Activated naive CD4-positive, alpha-beta T cell treated with anti-CD3 and anti-CD28 coated beads, Interleukin-2, amount 50 U/mL, for 16 hours (primary cell): ENCODE measurements at places on chromosomes 4 and X.

- no peak for DNase-seq
These were observed 60.2 kb downstream of the BANK1 start for GRCh38 chr4:101850698-101851097.

GRCh38 chrX:74423289-74423998 lies 2.2 kb downstream of the SLC16A2 start:
- no peak for DNase-seq

DNA sequence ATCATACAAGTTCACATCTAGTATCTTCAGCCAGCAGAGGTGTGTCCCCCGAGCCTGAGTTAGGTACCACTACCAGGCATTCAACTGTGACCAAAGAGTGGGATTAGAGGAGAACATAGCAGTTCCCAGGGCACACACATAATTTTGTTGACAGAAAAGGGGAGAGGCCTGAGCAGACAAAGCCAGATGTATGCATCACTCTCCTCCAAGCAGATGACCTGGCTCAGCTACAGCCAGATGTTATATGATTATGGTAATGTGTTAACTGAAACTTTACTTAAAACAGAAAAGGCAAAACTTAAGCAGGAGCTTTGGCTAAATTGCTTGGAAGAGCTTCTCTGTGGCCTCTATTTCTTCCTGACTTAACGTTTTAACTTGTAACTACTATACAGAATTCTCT lies 88.9 kb downstream of the CC2D2A start:
- DNase-seq, result no peak

DNA sequence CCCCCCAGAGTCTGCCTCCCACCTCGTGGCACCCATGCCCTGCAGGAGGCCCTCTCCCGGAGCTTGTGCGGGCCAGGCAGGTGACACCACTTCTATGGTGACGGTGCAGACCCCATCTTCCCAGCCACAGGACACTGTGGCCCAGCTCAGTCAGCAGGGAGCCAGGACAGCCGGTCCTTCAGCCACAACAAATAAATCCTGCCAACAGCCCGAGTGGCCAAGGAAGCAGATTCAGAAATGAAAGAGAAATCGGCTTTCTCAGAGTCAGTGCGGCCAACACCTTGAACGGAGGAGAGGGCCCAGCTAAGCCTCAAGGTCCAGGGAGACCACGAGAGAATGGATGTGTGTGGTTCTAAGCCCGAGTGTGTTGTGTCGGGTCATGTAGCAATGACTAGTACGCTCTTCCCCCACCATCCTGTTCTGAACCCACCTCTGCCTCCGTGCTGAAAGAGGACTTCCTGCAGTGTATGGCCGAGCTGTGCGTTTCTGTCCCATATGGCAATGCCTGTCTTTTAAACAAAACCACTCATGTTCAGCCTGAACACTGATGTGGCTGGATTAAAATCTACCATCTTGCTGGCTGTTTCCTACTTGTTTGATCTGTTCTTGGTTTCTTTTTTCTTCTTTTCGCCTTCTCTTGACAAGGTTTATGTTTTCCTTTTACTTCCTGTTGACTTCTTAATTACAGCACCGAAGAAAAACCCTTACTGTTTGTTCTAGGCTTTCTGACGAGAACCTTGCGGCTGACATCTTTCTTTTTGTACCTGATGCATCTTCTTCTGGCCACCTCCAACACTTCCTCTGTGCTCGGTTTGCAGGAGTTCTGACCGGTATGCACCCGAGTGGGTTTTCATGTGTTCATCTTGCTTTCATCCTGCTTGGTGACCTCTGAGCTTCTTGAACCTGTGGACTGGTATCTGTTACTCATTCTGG lies 53.1 kb downstream of the GAK start:
- no peak for DNase-seq

GRCh38 chr4:141233673-141234072 lies 13.0 kb downstream of the ZNF330 start:
- no peak for DNase-seq

GRCh38 chrX:101386542-101386885 lies 523 bp upstream of the BTK start:
- DNase-seq, result no peak

GRCh38 chr4:152169683-152170082 lies 366.2 kb downstream of the FBXW7 start:
- DNase-seq, result no peak

DNA sequence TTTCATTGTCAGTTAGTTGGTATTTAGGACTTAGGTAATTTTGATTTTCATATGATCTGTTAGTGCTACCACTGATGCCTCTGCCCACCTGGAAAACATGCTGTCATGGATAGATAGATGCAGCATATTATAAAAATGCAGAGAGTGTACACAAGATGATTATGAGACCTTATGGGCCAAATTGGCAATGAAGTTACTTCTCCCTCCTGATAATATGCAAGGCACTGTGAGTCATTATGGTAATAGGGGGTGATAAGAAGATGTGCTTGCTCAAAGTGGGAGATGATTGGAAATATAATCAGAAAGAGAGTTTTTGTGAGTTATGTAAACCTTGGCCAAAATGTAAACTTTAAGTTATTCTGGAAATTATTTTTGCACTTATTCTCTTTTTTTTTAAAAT lies 56.6 kb upstream of the RHOH start:
- DNase-seq, result no peak

DNA sequence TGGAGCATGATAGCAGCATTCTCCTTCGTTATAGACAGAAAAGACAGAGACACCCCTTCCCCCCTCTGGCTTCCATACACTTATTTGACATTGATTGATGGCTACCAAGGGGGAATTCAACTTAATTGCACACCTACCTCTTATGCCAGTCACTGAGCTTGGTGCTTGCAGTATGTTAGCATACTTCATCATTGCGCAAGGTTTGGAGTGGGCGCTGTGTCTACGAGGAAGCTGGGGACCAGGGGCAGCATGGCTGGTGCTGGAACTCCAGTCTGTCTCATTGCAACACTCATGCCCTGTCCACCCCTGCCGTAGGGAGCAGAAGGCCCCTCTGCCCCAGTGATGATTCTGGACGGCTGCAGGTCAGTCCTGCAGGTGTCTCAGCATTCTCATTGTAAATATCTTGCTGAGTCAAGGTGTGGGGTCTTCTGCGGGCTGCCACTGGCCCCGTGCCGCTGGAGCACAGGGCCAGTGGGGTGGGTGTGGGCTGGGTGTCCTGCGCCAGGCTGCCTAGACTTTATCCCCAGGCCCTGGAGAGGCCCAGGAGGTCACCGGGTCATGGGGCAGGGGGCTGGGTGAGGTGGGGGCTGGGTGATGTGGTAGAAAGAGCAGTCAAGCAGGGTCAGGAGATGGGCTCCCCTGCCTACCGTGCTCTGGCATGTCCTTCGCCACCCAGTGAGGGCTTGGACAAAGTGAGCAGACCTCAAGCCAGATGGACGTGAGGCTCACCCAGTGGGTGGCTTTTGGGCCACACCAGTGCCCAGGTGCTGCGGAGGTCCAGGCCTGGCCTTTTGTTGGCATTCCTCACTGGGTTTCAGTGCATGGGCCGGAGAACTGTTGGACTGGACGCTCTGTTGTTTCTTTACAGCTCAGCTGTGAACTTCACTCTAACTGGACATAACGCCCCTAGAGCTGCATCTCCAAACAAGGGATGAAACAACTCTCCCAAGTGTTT lies 85.5 kb downstream of the PSAPL1 start:
- DNase-seq, result no peak

- no peak for DNase-seq
These were observed 57.7 kb upstream of the UGT2B7 start for GRCh38 chr4:69038582-69038981.

DNA sequence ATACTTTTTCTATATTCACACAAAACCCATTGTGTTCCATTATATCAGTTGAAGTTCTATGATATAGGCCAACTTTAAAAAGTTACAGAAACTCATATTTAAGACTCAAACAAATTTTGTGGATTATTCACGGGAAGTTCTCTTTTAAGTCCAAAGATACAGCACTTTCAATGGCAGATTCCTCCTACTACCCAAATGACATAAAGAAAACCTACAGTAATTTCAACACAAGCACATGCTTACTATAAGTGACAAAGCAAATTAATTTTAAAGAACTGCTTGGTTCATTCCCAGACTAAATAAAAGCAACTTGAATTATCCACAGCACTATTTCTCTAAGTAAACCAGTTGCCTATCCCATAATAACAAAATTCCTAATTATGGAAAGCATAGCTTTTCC lies 4.1 kb downstream of the PPA2 start:
- DNase-seq, result no peak

DNA sequence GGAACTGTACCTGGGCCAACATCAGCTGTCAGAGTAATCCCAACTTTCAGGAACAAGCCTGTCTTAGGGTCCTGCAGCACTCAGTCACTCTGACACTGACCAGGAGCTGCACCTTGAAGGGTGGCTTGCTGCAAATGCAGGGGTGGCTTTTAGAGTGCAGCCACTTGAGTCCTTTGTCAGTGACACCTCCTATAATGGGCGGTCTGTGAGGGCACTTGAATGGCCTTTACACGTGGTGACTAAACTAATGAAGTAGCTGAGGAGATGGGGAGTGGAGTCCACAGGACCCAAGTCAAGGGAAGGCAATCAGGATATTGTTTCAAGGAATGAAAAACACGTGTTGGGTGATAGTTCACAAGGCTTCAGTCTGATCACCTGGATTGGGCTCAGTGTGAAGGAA lies 11.1 kb upstream of the LNX1 start:
- DNase-seq, result no peak

GRCh38 chrX:16517039-16517605 lies 132.8 kb upstream of the S100G start:
- no peak for DNase-seq

- no peak for DNase-seq
These were observed 174.9 kb upstream of the SMARCAD1 start for GRCh38 chr4:94032754-94033153.

GRCh38 chr4:109878355-109878754 lies 30.4 kb downstream of the LRIT3 start:
- DNase-seq, result no peak

DNA sequence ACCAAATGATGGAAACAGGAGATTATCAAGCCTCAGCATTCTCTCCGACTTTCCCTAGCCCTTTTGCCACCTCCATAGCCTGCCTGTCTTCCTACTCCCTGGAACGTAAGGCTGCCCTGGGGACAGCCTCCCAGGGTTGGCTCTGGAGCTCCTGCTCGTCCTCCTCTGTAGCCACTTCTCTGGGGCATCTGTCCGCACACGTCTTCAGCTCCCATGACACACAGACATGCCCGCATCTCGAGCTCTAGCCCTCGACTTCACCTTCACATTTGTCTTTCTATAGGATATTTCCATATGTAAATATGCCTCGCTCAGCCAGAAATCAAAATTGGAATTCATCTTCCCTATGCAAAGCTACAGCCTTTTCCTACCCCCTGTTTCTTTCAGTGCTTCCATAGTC lies 67.7 kb downstream of the TSC22D3 start:
- no peak for DNase-seq

GRCh38 chr4:159545556-159545955 lies 442.7 kb downstream of the RAPGEF2 start:
- no peak for DNase-seq

DNA sequence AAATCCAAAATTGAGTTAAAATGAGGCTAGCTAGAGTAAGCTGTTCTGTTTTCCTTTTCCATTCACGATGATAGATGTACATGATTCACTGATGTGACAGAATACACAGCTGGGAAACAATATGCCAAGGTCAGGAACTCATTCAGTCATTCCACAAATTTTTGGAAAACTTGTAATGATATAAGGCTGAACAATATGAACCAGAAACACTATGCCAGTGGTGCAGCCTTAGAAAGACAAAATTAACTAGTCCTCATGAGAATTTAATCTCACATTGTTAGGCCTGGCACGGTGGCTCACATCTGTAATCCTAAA lies 50.0 kb upstream of the NDST3 start:
- no peak for DNase-seq

GRCh38 chr4:100348473-100348872 lies 158.2 kb upstream of the DDIT4L start:
- DNase-seq, result no peak

- no peak for DNase-seq
These were observed 381 bp downstream of the TXK start for GRCh38 chr4:48133669-48134068.

GRCh38 chr4:3729882-3730226 lies 36.3 kb upstream of the ADRA2C start:
- DNase-seq, result no peak

DNA sequence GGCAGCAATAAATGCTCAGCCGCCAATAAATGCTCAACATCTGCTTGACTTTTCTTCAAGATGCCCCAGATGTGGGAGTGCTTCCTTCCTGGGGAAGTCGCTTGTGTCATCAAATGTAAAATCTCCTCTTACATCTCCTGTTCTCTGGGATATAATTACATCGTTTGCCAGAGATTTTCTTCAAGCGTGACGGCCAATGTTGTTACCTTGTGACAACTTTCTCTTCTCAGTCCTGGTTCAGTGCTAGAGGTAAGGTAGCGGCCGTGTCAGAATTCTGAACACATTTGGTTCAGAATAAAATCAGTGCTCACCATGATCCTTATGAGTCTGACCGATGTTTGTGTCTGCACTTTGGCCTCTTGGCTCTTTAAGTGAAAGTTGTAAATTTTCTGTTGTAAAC lies 102.5 kb downstream of the ASMT start:
- DNase-seq, result no peak

DNA sequence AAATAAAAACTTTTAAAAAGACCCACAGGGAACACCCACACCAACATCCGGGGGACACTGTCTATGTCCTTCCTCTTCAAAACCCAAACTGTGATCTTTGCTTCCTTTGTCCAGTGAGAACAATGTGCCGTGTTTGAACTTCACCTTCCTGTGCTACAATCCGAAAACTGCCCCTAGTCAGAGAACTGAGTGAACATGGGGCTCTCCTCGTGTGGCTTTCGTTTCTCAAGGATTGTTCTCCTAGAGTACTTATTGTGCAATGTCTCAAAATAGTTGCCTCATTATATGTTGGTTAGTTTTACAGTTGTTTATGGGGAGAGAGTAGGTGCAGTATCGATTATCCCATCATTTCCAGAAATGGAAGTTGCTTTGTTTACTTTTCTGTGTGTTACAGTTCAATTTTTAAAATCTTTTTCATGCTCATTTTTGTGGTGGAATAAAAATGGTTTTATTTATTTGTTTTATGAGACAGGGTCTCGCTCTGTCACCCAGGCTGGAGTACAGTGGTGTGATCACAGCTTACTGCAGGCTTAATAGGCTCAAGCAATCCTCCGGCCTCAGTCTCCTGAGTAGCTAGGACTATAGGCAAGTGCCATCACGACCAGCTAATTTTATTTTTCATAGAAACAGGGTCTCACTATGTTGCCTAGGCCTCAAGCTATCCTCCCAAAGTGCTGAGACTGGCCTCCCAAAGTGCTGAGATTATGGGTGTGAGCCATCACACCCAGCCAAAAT lies 29.9 kb downstream of the RBMX start:
- DNase-seq, result no peak

- DNase-seq, result no peak
These were observed 53.4 kb downstream of the AFAP1 start for GRCh38 chr4:7886007-7886973.

DNA sequence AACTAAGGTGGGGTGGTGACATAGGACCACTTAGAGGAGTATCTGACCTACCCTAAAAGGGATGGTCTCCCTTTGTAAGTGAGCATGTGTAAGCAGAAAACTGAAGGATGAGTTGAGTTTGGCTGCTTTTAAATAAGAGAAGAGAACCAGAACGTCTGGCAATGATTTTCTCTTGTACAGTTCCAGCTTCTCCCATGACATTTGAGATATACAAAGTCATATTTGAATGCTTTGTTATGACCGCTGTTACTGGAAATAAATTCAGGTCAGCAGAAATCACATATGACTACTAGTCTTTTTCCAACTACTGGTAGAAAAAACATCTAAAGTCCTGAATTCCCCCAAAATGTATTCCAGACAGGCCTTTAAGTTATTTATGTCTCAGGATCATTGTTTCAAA lies 313.3 kb upstream of the BMP3 start:
- DNase-seq, result no peak

- no peak for DNase-seq
These were observed 279.8 kb downstream of the BCOR start for GRCh38 chrX:39817754-39818470.

- DNase-seq, result no peak
These were observed 93.9 kb upstream of the C1QTNF7 start for GRCh38 chr4:15333692-15334633.
